Dermis microvascular lymphatic vessel endothelial cell (primary cell): ENCODE measurements at places on chromosomes 4 and X. TPM values are rescaled to one million over a fixed set of nuclear protein-coding genes. Genes with fewer than 3 reads are reported as not detected.

Gene ITIH6
- not detected in 2 replicates for total RNA-seq

Gene ZDHHC9
- total RNA-seq, result 12.7 and 14.9 TPM in 2 replicates

Gene UGT2B15
- not detected in 2 replicates for total RNA-seq

Gene LUZP4
- total RNA-seq, result not detected in 2 replicates

Gene TCP11X2
- total RNA-seq, result not detected in 2 replicates

Gene HS3ST1
- 0.77 and 3.3 TPM in 2 replicates for total RNA-seq

Gene KCTD8
- 0.13 TPM in 2 replicates for total RNA-seq

Gene PGAM4
- 0.13 TPM in 1 of 2 replicates, not detected in the other for total RNA-seq

Gene NLRP2B
- total RNA-seq, result under 0.01 TPM in 2 replicates

Gene MAGEA1
- total RNA-seq, result not detected in 2 replicates

Gene OTUD6A
- total RNA-seq, result not detected in 2 replicates

Gene KLB
- under 0.01 TPM in 2 replicates for total RNA-seq

Gene REPS2
- total RNA-seq, result 4.2 and 6.1 TPM in 2 replicates

Gene RPA4
- total RNA-seq, result 0.89 and 0.90 TPM in 2 replicates

Gene MAGED4B
- 22.9 and 52.7 TPM in 2 replicates for total RNA-seq

Gene MID1IP1
- 8.3 and 14.9 TPM in 2 replicates for total RNA-seq
